ENCODE measurements at places on chromosomes 2 and 18.

GRCh38 chr2:64196963-64197362 lies 52.7 kb upstream of the PELI1 start:
- DNase-seq: no peak

GRCh38 chr18:3184275-3184963 lies 35.3 kb downstream of the MYOM1 start:
- no peak for DNase-seq

DNA sequence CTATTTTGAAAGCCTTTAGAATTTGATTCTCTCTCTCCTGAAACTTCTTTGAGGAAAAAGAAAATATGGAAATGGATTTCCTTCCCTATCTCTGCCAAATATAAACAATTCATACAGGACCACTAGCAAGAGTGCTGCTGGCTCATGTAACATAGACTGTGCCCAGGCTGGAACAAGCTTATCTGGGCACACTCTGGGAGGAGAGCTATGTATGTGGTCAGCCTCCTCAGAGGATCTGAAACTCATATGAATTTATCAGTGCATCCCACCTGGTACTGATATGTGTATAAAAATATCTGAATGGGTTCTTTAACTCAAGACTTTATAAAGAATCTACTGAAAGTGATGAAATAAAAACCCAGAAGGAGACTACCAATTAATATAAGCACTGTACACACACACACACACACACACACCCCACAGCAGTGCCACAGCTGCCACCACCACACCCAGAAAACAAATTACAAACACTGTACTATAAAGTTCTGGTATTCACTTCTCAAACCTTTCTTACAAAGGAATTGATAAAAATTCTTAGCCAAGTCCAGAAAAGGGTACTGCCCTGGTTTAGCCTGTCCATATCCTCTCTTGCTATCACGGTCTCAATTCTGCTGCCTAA lies 115.6 kb downstream of the IRS1 start:
- no peak for DNase-seq

GRCh38 chr2:128421286-128421685 lies 102.6 kb upstream of the HS6ST1 start:
- no peak for DNase-seq

- no peak for DNase-seq
Observed at GRCh38 chr18:816088-816653, 4.1 kb upstream of the YES1 start.

- no peak for DNase-seq
Observed at GRCh38 chr2:138787053-138787666, 7.0 kb upstream of the NXPH2 start.

GRCh38 chr2:235940330-235940729 lies 227.9 kb downstream of the GBX2 start:
- no peak for DNase-seq
